Fibroblast of villous mesenchyme (primary cell): ENCODE measurements at places on chromosomes 6 and 20. TPM values are rescaled to one million over a fixed set of nuclear protein-coding genes. Genes with fewer than 3 reads are reported as not detected.

HSPA12B gene
- under 0.01 TPM in 1 of 2 replicates, not detected in the other for total RNA-seq

GJA10 gene
- not detected in 2 replicates for total RNA-seq

BCKDHB gene
- total RNA-seq = 7.4 and 11.7 TPM in 2 replicates

HLA-DQA1 gene
- total RNA-seq = not detected in 2 replicates

WFDC12 gene
- total RNA-seq = not detected in 2 replicates

CNBD2 gene
- 1.7 and 4.5 TPM in 2 replicates for total RNA-seq

CALHM5 gene
- total RNA-seq = 4.7 and 7.7 TPM in 2 replicates

CCDC167 gene
- total RNA-seq = 12.5 and 18.4 TPM in 2 replicates

ELOVL4 gene
- 5.2 and 9.1 TPM in 2 replicates for total RNA-seq

C20orf141 gene
- 0.32 TPM in 1 of 2 replicates, not detected in the other for total RNA-seq

KIF13A gene
- total RNA-seq = 49.2 and 53.8 TPM in 2 replicates

MAFB gene
- 0.43 and 0.64 TPM in 2 replicates for total RNA-seq

FRK gene
- 0.32 and 0.43 TPM in 2 replicates for total RNA-seq

SAPCD1 gene
- 0.43 and 1.3 TPM in 2 replicates for total RNA-seq

SLCO4A1 gene
- total RNA-seq = 0.97 and 3.0 TPM in 2 replicates

RIPOR3 gene
- 28.1 and 29.3 TPM in 2 replicates for total RNA-seq

EYS gene
- under 0.01 TPM in 2 replicates for total RNA-seq

MYO6 gene
- total RNA-seq = 14.2 and 15.1 TPM in 2 replicates

SLA2 gene
- not detected in 2 replicates for total RNA-seq

SDHAF4 gene
- 9.3 and 11.2 TPM in 2 replicates for total RNA-seq

TXLNB gene
- total RNA-seq = under 0.01 and 0.32 TPM in 2 replicates

TOX2 gene
- total RNA-seq = 0.43 and 1.9 TPM in 2 replicates
